NCI-H510A (cell line): ENCODE measurements at places on chromosomes 7 and 10.
A peak's percentile ranks its signal among the peaks of the same experiment; 100 is the strongest.

- DNase-seq: no peak
Observed at GRCh38 chr10:78028438-78029268, 662 bp downstream of the POLR3A start.

- no peak for DNase-seq
Observed at GRCh38 chr7:123573896-123574467, 16.4 kb upstream of the NDUFA5 start.

- no peak for DNase-seq
Observed at GRCh38 chr7:66140924-66141323, 26.3 kb downstream of the CRCP start.

DNA sequence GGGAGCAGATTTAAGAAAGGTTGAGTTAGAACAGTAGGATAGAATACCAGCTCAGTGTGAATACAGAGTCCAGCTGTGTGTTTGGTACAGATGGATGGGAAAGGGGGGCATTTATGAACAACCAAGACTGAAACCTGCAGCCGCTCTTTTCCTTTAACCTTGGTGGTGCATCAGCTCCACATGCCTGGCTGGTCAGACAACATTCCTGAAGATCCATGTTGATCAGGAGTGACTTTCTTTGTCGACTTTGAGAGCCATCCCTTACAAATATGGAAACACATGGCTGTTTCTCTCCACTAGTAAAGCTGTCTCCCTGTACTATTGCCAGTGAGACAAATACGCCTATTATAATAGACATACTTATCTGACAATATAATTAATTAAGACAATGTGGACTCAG, 476.5 kb upstream of the IGFBP3 start:
- no peak for DNase-seq

DNA sequence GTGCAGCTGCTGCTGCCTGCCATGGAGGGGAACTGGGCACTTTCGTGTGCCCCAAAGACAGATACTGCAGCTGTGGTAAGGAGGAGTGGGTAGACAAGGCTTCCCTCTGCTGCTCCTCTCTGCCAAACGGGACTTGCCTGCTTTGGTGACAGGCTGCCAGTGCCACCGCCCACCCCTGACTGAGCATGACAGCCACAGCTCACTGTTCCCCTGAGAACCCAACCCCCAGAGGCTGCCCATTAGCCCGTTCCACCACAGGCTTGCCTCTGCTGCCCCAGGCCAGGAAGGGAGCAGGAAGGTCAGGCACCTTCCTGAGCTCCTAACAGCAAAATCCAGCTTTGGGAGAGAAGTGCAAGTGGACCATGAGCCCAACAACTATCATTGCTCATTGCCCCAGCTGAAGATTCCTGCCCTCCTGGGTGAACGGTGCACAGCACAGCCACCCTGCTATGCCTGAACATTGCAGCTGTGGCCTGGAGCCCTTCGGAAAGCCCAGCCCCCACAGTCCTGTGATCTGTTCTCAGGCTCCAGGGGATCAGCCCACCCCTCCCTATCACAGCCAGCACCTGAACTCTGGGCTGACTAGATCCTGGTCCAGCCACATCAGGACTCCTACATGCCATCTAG, 58.7 kb upstream of the ANTXRL start:
- no peak for DNase-seq

GRCh38 chr7:29956487-29956836, 33.1 kb downstream of the SCRN1 start:
- no peak for DNase-seq

- no peak for DNase-seq
Observed at GRCh38 chr7:151570366-151570915, 50.7 kb upstream of the RHEB start.

DNA sequence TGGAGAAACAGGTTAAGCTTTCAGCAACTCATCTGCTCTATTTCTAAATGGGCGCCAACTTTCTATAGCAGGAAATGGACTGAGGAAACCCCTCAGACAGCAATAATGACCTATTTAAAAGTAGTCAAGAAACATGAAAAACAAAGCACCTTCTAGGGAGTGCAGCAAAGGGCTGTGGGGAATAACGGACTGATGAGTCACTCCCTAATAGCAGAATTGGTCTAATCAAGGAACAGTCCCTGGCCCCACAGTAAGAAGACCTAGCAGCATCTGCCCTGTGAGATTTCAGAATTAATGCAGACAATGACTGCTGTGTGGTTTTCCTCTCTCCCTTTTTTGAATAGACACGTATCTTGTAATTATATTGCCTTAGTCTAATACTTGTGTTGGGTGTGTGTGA, 602.9 kb downstream of the IPMK start:
- no peak for DNase-seq

DNA sequence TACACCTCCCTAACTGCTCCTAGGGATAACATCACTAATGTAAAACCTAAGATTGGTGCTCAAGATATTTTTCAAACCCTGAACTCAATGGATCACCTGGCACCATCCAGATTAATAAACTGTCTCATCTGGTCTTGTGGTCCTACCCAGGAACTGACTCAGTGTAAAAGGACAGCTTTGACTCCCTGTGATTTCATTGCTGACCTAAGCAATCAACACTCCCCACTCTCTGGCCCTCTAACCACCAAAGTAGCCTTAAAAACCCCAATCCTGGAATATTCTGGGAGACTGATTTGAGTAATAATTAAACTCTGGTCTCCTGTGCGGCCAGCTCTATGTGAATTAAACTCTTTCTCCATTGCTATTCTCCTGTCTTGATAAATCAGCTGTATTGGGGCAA, 6.2 kb upstream of the USP54 start:
- DNase-seq: no peak

DNA sequence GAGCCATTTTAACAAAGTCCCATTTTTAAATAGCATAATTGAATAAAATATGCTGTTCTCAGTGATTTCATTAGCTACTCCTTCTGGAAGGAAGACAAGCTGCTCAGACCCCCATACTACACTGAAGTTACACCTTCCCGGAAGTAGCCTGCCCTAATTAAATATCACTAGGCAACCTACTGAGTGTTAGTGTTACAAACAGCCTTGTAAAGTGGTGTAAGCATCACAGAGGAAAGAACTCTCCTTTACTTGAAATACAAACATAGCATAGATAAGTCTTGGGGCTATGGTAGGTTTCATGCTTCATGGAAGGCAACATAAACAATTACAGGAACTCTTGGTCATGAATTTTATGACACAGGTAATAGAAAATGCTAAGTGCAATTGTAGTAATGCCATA, 43.4 kb upstream of the PTN start:
- DNase-seq: no peak

DNA sequence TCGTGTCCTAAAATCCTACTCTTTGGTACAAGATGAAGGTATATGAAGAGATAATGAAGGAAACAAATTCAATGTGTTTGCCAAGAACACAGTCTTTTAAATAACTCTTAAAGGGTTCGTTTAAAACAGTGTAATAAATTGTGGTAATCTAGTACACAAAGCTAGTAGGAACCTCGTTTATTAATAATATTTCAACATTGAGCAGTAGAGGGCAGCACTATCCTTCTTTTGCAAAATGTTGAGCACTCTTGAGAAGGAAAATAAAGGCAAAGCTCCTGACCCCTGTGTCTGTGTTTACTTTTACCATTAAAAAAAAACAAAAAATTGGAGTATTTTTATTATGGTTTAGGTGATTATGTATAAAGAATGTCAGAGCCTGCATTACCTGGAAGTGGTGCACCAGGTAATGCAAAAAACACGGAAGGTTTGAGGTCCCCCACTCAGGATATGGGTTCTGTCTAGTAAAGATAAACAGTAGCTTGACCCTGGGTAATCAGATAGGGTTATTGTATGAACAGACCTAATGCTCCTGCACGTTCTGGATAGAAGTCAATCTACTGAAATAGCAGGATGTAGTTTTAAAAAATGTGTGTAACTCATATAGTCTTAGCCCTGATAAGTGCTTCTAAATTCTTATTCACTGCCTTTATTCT, 5.7 kb upstream of the GOT1 start:
- DNase-seq: no peak

DNA sequence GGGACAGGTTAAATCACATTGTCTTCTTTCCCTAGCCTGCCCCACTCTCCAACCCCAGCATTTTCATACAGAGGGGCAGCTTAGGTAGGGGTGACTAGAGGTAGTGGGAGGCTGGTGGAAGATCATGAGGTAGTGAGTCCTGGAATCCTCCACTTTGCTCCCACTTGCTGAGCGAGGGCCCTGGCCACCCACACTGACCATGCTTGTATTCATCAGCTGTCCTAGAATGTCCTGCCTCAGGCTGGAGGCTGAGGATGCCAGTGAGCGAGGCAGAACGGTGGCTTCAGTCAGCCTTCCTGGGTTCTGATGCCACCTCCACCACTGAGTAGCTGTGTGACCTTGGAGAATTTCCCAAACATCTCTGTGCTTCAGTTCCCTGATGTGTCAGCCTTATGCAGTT, 34.6 kb upstream of the PFKFB3 start:
- DNase-seq: no peak

GRCh38 chr7:45712872-45713668, 138.9 kb downstream of the ADCY1 start:
- DNase-seq: no peak

- no peak for DNase-seq
Observed at GRCh38 chr7:26535483-26536007, 243.9 kb downstream of the SNX10 start.

- DNase-seq: no peak
Observed at GRCh38 chr7:33184828-33185227, 55.5 kb downstream of the BBS9 start.

- DNase-seq: no peak
Observed at GRCh38 chr10:123807444-123808035, 84.1 kb downstream of the CPXM2 start.

DNA sequence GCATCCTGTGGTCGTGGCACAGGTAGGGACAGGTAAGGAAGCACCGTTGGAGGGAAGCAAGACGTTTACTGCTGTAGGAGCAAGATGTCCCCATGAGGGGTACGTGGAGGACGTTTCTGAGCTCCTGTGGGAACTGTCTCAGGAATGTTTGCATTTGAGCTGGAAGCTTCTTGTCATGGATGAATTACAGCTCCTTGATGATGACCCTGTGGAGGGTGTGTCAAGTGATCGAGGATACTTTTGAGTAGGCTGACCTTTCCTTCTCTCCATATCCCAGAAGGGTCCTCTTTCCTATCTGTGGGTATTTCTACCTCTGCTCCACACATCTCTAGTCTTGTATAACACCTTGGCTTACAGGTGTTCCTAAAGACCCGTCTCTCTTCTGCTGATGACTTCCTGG, 94.8 kb downstream of the PFKFB3 start:
- DNase-seq: no peak

GRCh38 chr7:19508124-19508523, 200.7 kb downstream of the POLR1F start:
- DNase-seq: no peak

DNA sequence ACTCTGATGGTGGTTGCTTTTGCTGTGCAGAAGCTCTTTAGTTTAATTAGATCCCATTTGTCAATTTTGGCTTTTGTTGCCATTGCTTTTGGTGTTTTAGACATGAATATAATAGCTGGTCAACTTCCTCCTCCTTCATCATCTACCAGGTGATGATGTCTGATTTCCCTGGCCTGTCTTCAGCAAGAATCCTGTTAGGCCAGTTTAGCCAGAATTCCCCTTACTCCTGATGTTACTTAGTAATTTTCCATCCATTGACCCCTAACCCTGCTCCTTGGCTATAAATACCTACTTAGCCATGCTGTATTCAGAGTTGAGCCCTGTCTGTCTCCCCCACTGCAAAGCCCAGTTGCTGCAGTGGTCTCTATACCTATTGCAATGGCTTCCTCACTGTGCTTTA, 91.4 kb downstream of the ZNF777 start:
- DNase-seq: no peak

- no peak for DNase-seq
Observed at GRCh38 chr7:112452102-112452888, 2.0 kb downstream of the IFRD1 start.

- no peak for DNase-seq
Observed at GRCh38 chr10:70743879-70744278, 41.3 kb downstream of the TBATA start.

DNA sequence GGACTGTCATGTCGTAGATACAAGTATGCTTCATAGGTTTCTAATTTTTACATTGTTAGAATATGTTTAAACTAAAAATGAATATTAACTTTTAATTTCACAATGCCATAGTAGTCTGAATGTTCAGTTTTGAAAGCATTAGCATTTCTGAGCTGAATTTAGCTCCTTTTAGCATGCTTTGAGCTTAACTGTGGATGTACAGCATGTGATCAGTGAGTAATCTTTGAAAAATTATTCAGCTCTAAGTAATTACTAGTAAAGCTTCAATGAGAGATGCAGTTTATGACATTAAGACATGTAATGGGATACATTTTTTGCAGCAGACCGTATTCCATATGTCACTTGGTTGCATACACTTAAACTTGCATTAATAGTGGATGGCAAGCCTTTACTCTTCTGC, 114.1 kb upstream of the WNT16 start:
- no peak for DNase-seq

GRCh38 chr7:120725376-120726039, 132.4 kb downstream of the TSPAN12 start:
- DNase-seq: no peak

DNA sequence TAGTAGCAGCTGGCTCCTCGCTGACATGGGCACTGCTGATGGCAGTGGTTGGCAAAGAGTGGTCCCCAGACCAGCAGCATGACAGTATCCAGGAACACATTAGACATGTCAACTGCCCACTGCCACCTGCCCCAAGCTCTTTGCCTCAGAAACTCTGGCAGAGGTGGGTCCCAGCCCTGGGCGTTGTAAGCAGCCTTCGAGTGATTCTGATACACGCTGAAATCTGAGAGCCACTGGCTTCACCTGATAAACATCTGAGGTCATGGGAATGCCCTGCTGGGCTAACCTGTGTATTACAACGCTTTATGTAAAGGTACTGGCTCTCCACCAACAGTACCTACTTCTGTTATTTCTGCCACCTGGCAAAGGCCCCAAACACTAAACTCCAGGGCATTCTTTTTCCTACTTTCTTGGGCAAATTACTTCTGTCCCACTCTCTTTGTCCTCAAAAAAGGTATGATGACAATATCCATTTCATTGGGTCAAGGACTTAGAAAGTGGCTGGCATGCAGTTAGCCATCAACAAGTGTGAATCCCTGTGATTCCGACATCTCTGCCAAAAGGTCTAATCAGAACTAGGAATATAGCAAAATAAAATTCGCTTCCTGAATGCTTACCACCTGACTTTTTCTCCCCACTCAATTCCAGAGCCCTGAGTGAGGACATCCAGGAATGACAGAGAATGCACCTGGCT, 9.2 kb downstream of the SGMS1 start:
- DNase-seq: peak; percentile 35

- DNase-seq: no peak
Observed at GRCh38 chr7:151243045-151243349, 5.5 kb downstream of the SMARCD3 start.

DNA sequence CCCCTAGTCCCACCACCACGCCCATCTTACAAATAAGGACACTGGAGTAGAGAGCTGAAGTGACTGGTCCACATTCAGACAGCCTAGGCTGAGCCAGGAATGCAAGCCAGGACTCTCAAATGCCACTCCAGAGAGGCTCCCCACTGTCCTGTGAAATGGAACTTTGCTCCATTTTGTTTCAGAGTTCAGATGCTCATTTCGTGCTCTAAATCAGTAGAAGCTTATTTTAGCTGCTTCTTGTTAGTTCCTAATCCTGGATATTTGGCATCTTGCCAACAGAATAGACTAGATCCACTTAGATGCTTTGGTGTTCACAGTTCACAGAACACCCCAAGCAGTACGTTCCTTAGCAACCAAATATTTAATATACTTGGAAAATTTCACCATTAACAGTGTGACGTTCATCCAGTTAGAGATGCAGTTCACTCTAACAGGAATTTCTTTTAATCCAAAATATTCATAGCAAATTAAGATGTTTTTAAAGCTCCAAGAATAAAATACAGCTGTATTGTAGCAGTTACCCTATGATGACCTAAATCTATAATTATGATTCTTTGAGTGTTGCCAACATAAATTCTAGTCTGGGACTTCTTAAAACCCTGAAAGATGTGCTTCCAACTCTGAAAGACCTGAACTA, 7.3 kb downstream of the MMP21 start:
- peak; percentile 2 for DNase-seq
